ENCODE measurements at places on chromosomes 2 and 18. TPM values are rescaled to one million over a fixed set of nuclear protein-coding genes. Genes with fewer than 3 reads are reported as not detected.

Gene PROKR1
- total RNA-seq: 1.5 TPM

Gene PCARE
- total RNA-seq: not detected

DNA sequence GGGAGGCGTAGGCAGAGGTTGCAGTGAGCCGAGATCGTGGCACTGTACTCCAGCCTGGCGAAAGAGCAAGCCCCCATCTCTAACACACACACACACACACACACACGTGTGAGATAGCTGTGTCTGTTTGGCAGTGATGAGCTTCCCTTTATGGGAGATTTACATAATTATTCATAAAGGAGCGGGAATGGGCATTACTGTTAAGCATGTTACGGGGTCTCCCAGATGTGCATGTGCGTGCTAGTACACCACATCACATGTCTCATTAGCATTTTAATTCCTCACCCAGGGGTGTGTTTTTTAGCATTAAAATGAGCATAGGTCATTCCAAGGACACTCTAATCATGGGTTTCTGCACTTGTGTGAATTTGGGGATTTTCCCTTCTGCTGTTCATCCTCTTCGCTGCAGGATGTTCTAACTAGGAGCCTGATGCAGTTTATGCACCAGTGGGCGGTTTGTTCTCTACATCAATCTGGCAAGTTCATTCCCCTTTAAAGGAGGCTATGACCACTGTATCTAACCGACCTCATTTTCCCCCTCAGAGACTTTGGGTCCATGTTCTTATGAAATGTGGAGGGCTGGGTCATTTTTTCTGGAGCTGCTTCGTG, 1.0 kb upstream of the FAM178B start:
- H3K27me3 ChIP-seq: no peaks in the 10 kb centered on the region
- H3K4me3 ChIP-seq: 0 out of 3 replicates have a peak overlapping the region, but pooled peaks have one; percentile 6
- DNase-seq: no peak
- H3K4me1 ChIP-seq: no peaks in the 10 kb centered on the region

- H3K36me3 ChIP-seq: no peaks in the 10 kb centered on the region
- H3K4me3 ChIP-seq: no peak overlapping the region
- no peak for DNase-seq
- no peaks in the 10 kb centered on the region for H3K4me1 ChIP-seq
- no peak overlapping the region for H3K27ac ChIP-seq
These were observed 277.6 kb downstream of the EXOC6B start for GRCh38 chr2:72548081-72548764.

GRCh38 chr2:75113231-75113869, 86.0 kb downstream of the TACR1 start:
- H3K27me3 ChIP-seq: no peaks in the 10 kb centered on the region
- H3K36me3 ChIP-seq: no peaks in the 10 kb centered on the region

DNA sequence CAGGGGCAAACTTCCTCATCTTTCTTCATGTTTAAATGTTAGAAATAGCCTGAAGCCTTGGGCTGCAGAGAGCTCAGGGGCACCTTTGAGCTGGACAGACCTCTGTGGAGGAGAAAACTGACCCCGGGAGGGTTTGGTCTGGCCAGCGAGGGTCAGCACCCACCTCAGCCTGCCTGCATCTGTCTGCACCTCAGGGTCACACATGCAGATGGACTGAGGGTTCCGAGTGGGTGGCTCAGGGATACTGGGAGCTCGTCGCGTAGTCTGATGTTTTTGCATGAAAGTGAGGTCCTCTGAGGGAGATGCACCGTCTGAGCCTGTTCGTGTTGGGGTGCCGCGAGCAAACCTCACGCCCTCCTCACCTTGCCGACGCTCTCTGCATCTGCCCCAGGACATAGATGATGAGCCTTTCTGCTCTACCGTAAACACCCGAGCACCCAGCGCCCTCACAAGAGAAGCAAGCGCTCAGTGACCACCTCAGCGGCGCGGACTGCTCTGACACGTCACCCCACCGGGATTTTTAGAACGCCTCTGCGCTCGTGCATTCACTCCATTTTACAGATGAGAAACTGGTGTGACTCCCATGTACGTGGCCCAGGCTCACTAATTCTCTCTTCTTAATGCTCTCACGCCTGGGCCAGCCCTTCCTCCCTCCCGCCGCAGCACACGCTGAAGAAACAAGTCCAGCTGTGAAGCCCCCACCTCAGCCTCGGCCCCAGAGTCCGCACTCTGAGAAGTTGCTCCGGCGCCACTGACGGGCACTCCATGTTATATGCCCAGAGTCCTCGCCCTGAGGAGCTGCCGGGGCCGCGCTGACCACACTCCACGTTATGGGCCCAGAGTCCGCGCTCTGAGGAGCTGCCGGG, 9.5 kb downstream of the KCNG2 start:
- H3K4me3 ChIP-seq: no peak overlapping the region
- no peak for DNase-seq
- no peak overlapping the region for H3K27ac ChIP-seq

DNA sequence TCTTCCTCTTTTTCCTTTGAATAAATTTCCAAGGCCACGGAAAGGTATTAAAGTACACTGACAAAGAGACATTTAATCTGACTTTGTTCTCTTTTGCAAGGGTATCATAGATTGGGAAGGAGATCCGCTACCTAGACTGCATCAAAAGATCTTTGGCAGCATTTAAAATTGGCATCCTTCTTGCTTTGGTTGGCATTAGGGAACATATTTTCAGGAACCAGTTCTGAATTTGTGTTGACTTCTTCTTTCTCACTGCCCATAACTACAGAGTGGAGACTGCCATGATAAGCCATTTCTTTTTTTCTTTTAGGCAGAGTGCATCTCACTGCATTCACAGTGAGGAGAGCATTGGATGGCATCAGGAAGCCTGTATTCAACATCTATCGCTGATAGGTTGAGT, 83.4 kb downstream of the DOCK10 start:
- no peaks in the 10 kb centered on the region for H3K27me3 ChIP-seq
- no peaks in the 10 kb centered on the region for H3K36me3 ChIP-seq
- DNase-seq: no peak
- no peak overlapping the region for H3K27ac ChIP-seq

GRCh38 chr18:43004421-43004820, 111.1 kb downstream of the RIT2 start:
- no peak overlapping the region for H3K4me3 ChIP-seq
- no peaks in the 10 kb centered on the region for H3K27me3 ChIP-seq
- DNase-seq: no peak
- H3K27ac ChIP-seq: no peak overlapping the region

GRCh38 chr2:54419855-54420523, 36.1 kb upstream of the SPTBN1 start:
- H3K4me3 ChIP-seq: no peak overlapping the region
- H3K27me3 ChIP-seq: no peaks in the 10 kb centered on the region
- no peaks in the 10 kb centered on the region for H3K36me3 ChIP-seq
- peaks cover 3% of the 10 kb centered on the region for H3K4me1 ChIP-seq
- DNase-seq: no peak
- H3K27ac ChIP-seq: no peak overlapping the region

DNA sequence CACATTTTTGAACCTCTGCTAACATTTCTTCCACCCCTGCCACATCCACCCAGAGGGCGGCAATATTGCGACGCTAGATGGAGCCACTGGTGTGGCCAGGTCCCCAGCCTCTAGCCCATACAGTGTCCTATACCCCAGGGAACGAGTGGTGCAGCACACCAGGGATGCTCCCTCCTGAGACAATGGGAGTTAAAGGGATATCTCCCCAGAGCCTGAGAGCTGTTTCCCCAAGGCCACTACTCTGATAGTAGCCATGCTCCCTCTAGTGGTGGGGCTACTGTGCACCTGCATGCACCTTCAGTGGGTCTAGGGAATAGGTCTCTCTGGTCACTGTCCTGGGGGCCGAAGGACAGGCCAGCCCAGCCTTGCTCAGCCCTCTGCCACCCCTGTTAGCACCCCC, 336.4 kb upstream of the FSHR start:
- no peaks in the 10 kb centered on the region for H3K4me1 ChIP-seq
- DNase-seq: peak; percentile 88
- H3K27me3 ChIP-seq: no peaks in the 10 kb centered on the region
- no peak overlapping the region for H3K4me3 ChIP-seq

Data from H9 (cell line).